ENCODE measurements at places on chromosomes 13 and 19. TPM values are rescaled to one million over a fixed set of nuclear protein-coding genes. Genes with fewer than 3 reads are reported as not detected.

- DNase-seq: no peak
These were observed 206.5 kb downstream of the ENOX1 start for GRCh38 chr13:43580280-43580679.

DNA sequence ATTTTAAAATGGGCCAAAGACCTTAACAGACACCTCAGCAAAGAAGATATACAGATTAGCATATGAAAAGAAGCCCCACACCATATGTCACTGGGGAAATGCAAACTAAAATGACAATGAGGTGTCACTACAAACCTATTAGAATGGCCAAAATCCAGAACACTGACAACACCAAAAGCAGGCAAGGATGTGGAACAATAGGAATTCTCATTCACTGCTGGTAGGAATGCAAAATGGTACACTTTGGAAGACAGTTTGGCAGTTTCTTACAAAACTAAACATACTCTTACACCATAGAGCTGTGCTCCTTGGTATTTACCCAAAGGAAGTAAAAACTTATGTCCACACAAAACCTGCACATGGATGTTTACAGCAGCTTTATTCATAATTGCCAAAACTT is 23.1 kb downstream of the ELF1 start:
- no peak for DNase-seq

IZUMO2 gene
- not detected for total RNA-seq

- no peak for DNase-seq
These were observed 34.1 kb upstream of the GAS6 start for GRCh38 chr13:113897966-113898365.

- DNase-seq: no peak
These were observed 44.5 kb downstream of the SCEL start for GRCh38 chr13:77579959-77580358.

DNA sequence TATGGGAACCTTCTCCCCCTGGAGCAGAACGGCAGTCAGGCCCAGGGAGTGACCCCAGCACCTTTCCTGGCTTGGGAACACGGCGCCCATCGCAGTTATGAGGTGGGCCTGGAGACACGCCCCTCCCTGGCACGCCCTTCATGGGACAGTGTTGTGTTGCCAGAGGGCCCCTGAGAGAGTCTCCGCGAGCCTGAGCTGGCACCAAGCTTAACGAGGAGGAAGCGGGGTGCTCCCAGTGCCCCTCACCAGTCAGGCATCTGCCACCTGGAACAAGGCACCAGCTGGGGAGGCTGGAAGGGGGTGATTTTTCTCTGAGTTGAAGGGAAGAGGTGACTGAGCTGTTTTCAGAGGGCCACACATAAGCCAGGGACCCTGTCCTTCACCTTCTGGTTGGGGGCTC is 180.6 kb downstream of the KDM4B start:
- no peak for DNase-seq

Measured in adrenal gland (tissue), 19 donors.